ENCODE measurements at places on chromosomes 7 and 10.
A peak's percentile ranks its signal among the peaks of the same experiment; 100 is the strongest.

DNA sequence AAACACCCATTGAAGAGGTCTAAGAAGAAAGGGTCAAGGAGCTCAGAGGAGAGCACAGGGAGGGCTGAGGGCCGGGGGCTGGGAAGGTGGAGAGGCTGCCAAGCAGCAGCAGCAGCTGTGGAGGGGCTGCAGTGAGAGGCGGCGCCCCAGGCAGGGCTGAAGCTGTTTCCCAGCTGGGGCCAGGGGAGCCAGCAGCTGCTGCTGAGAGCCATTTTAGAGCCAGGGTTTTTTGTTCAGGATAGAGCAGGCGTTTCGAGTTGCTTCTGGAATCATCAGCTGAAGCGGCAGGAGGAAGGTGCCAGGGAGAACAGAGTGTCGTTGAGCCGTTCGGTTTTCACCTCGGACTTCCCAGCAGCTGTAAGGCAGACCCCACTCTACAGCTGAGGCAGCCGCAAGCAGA lies 62.7 kb downstream of the LANCL2 start:
- no peak for DNase-seq

DNA sequence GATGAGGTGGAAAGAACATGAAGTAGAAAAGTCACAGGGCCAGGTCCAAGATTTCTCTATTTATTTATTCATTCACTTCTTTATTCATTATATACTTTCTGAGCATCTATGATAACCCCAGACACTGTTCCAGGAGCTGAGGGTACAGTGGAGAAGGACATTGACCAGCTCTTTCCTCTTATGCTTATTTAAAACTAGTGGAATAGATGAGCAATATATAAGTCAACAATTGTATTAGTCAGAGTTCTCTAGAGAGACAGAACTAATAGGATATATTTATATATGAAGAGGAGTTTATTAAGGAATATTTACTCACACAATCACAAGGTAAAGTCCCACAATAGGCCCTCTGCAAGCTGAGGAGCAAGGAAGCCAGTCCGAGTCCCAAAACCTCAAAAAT lies 15.0 kb upstream of the GPR37 start:
- no peak for DNase-seq

DNA sequence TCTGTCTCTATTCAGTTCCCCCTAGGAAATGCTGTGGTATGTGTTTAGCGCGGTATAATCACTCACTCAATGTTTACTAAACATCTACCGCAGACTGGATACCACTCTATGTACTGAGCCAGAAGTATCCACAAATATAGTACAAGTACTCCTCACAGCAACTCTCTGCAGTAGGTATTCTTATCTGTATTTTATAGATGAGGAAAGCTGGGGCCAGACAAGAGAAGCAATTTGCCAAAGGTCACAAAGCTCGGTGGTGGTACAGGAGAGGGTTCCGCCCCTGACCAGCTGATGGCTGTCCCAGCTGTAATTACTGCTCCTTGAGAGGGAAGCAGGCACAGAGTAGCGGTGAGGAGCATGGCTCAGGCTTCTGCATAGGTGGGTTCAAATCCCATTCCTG lies 184.1 kb downstream of the DOCK4 start:
- DNase-seq: no peak

DNA sequence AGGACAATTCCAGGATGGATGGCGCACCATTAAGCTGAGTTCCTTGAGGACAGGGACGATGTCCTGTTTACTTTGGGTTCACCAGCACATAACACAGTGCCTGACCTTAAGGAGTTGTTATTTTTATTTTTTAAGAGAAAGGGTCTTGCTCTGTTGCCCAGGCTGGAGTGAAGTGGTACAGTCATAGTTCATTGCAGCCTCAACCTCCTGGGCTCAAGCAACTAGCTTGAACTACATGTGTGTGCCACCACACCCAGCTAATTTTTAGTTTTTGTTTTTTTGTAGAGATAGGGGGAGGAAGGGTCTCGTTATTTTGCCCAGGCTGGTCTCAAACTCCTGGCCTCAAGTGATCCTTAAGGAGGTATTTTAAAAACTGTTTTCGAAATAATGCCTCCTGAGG lies 1.7 kb upstream of the CALU start:
- no peak for DNase-seq

- DNase-seq: no peak
These were observed 25.7 kb upstream of the WAPL start for GRCh38 chr10:86547296-86547695.

DNA sequence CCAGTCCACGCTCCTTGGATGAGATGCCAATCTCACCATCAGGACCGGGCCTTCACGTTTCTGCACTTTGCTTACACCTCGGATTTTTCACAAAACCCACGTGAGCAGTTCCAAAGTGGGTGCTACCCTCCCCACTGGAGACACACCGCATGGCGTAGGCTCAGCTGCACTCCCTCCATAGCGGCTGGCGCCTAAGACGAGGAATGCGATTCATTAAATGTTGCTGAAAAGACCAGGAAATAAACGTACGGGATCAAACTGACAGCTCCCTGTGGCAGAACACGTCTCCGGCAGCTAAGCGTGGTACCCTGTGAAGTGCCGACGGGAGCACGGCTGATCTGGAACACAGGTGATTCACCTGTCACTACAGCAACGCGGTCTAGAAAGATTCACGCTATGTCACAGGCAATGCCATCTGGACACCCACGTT lies 209.0 kb downstream of the DIP2C start:
- no peak for DNase-seq

DNA sequence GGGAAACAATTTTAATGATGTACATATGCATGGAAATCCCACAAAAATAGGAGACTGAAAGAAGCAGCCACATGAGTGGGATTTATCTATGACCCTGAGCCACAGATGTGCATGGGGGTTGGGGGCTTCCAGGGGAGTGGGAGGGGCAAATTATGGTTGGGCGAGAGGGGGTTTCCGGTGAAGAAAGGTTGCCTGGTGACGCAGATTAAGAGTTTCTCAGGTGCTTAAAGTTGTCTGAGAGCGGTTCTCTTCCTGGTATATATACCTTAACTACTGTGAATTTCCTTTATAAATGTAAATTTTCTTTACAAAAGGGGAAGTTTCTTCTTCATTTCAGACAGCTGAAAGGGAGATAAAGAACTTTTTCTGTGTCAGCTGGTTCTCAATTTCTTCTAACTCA lies 273.6 kb upstream of the PITRM1 start:
- DNase-seq: no peak

GRCh38 chr10:120643351-120643750 lies 186.3 kb downstream of the PLPP4 start:
- no peak for DNase-seq

- peak; percentile 29 for DNase-seq
These were observed 22.6 kb downstream of the AQP1 start for GRCh38 chr7:30934225-30934624.

- DNase-seq: no peak
These were observed 17.9 kb downstream of the SCRN1 start for GRCh38 chr7:29971566-29972314.

GRCh38 chr7:105648561-105649401 lies 67.5 kb upstream of the EFCAB10 start:
- no peak for DNase-seq

Measured in activated CD4-positive, alpha-beta T cell treated with anti-CD3 and anti-CD28 coated beads, Interleukin-2, amount 10 ng/mL, durations not matched to agents 24 days and 14 days (primary cell).